ENCODE measurements at places on chromosomes 1 and 21.

- no peak for DNase-seq
Measured at GRCh38 chr1:113855630-113856400, 15.7 kb downstream of the PTPN22 start.

GRCh38 chr1:84271441-84272151 is 29.9 kb upstream of the SAMD13 start:
- DNase-seq = no peak

- DNase-seq = no peak
Measured at GRCh38 chr1:229888561-229889001, 178.5 kb upstream of the GALNT2 start.

GRCh38 chr1:84145068-84145467 is 997 bp downstream of the PRKACB start:
- DNase-seq = no peak

- DNase-seq = no peak
Measured at GRCh38 chr1:59768792-59769735, 45.7 kb upstream of the HOOK1 start.
